ENCODE measurements at places on chromosomes 5 and 9. TPM values are rescaled to one million over a fixed set of nuclear protein-coding genes. Genes with fewer than 3 reads are reported as not detected.

DNA sequence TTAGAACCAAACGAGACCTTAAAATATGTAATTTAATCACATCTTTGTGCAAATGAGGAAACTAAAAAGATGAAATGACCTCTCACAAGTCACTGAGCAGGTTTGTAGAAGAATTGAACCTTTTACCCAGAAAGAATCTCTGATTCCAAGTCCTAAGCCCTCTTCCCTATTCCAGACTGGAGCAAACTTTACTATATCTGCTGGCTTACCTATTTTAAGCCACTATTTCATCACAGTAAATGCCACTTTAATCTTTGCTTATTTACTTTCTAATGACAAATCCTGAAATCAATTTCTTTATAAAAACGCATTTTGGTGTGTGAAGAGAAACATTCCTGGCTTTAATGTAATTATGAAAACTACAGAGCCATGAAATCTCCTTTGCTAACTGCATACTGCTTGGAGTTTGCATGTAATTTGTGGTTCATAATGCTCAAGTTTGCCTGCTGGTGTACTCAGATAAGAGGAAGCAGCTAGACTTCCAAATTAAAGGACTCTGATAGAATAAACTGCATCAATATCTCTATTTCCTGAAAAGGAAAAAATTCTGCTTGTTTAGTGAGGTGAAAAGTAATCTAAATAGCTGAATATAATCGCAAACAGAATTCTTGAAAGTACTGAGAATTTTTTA is 121.2 kb downstream of the RAB3C start:
- DNase-seq, result no peak

The DAB2IP gene
- 5.6 TPM for total RNA-seq

- DNase-seq, result no peak
Observed at GRCh38 chr5:95941756-95942155, 19.9 kb downstream of the ELL2 start.

The PTCH1 gene
- total RNA-seq, result 5.3 TPM

The HAVCR1 gene
- total RNA-seq, result not detected
